Stimulated activated CD8-positive, alpha-beta memory T cell treated with anti-CD3 and anti-CD28 coated beads, Interleukin-15, amount 100 ng/mL, for 1 hour (primary cell): ENCODE measurements at places on chromosomes 1 and 21.

DNA sequence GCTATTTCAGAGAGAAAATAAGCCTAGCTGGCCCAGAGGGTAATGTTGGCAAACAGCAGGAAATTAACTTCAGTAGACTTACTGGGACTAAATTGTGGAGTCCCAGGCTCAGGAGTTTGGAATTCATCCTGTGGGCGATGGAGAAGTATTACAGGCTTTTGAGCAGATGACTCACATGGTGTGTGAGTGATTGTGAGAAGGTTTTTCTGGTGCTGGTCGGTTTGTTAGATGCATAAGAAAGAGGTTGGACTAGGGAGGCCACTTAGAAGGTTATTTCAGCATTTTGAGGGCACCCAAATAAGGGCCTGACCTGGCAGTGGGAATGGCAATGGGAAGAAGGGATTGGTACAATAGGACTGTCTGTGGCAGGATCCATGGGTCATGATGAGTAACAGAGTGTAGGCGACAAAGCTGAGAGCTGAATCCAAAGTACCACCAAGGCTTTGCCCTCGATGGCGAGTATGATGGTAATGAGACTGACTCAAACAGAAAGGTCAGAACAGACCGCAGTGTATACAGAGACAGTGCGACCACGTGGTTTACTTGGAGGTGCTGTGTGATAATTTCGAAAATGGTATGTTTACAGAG lies 69.2 kb upstream of the KIF26B start:
- DNase-seq = no peak

DNA sequence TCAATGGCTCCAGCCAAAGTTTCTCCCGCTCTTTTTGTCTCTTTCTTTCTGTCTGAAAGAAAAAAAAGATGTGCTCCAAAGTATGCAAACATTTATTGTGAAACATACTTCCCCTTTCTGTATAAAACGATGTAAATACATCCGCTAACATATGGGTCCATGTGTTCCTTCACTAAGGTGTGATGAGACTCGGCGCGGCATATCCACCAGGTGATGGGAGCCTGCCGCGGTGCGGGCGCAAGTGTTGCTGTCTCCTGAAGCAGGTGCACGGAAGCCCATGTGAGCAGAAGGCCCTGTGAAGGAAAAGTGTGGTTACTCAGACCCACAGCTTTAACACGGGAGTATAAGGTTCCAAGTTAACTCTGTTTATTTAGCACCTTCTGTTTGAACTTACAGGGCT lies 466.6 kb upstream of the C1orf87 start:
- DNase-seq = no peak

DNA sequence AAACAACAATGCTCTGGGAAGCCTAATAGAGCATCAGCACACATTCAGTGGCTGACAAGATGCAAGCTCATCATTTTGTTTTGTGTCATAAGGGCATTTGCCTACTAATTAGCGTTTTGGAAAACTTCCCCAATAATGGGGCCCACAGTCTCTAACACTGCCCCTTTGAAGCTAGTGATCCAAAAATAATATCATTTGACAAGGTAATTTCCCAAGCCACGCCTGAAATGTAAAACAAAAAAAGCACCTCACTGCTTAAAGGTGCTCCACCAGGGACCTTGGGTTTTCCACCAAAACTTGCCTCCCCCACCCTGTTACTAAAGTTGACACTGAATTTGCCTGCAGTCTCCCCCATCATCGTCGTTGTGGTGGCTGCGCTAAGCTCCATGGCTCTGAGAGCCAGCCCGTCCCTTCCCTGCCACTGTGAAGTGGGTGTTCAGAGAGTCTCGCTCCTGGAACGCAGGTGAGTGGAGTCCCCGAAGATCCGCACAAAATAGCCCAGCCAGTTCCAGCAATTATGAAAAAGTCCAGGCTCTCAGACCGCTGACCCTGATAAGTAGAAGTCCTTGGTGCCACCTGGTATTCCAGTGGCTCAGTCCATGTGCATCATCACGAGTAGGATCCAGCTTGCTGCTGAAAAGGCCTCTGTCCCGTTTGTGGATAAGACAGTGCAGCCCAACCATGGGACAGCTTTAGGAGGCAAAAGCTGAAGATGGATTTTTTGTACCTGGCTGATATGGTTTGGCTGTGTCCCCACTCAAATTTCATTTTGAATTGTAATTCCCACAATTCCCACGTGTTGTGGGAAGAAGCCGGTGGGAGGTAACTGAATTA lies 52.2 kb downstream of the RAB3GAP2 start:
- no peak for DNase-seq

DNA sequence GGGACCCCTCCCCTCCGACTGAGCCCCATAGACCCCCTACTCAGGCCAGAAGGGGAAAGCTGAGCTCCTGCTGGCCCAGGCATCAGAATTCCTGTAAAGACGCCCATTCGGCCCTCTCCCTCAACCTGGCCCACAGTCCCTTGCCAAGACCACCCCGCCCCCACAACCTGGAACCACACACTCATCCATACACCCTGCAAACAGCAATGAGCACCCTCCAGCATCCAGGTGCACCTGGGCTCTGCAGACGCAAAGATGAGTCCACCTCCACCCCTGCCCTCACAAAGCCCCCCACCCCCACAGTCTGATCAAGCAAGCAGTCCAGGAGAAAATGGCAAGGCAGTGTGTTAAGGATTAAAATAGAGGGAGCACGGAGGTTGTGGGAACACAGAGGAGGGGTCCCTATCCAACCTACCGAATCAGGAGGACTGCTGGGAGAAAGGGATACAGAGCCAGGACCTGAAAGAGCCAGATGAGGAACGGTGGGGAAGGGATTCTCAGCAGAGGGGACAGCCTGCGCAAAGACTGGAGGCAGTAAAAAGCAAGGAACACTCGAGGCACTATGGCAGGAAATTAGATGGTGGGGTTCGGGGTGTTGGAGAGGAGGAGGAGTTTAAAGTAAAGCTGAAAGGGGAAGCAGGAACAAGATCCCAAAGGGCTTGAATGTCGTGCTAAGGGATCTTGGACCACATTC lies 67.3 kb upstream of the LAPTM5 start:
- DNase-seq = no peak

DNA sequence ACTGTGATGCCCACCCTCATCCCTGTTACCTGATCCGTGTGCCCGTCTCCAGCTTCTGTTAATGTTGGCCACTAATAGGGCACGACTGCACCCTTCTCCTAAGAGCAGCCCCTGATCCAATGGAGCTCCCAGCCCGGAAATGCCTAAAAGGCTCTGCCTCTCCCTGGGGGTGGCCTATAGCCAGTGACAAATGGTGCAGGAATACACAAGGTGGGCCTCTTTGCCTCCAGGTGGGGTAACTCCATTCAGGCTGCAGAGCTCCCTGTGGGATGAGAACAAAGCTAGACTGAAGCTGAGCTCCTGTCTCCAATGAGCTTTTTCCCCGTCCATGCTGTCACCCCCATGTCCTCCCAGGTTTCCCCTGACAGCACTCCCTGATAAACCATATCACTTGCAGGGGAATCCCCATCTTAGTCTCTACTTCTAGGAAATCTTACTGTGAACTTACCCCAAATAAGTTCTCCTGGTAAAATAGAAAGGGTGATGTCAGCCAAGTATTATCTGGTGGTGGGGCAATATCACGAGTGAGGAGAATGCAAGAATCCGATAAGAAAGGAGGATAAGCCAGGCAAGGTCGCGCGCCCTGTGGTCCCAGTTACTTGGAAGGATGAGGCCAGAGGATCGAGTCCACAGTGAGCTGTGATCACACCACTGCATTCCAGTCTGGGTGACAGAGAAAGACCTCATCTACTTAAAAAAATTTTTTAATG lies 18.6 kb downstream of the S100A7A start:
- DNase-seq = no peak

GRCh38 chr21:15722591-15723324 lies 7.0 kb upstream of the USP25 start:
- DNase-seq = no peak

DNA sequence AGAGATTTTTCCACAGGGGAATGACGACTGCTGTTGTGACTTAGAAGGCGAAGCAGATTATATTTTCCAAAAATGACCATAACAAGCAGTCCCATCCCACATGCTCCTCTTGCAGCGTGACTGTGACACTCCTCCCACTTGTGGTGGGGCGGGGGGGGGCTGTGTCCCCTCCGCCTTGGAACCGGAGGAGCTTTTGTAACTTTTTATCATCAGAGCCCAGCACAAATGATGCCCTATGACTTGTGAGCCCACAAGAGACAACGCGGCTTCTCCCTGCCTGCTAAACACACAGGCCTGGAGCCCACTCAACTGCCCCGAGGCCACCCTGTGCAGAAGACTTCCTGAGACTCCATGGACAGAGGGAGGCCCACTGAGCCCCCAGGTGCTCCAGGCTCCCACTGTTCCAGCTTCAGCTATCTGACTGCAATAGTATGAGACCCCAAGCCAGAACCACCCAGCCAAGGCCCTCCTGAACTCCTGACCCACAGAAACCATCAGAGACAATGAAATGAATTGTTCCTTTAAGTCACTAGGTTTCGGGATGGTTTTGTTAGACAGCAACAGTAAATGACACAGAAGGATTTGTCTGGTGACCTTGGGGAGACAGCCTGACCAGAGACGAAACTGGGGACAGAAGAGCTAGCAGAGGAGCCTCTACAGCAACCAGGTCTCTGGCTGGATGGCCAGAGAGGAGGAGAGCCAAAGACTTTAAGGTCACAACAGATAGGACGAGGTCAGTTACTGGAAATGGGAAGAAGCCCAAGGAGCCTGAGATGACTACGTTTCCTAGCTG lies 58.8 kb downstream of the CAPZB start:
- DNase-seq = no peak

GRCh38 chr1:43422995-43423671 lies 30.6 kb downstream of the HYI start:
- no peak for DNase-seq

DNA sequence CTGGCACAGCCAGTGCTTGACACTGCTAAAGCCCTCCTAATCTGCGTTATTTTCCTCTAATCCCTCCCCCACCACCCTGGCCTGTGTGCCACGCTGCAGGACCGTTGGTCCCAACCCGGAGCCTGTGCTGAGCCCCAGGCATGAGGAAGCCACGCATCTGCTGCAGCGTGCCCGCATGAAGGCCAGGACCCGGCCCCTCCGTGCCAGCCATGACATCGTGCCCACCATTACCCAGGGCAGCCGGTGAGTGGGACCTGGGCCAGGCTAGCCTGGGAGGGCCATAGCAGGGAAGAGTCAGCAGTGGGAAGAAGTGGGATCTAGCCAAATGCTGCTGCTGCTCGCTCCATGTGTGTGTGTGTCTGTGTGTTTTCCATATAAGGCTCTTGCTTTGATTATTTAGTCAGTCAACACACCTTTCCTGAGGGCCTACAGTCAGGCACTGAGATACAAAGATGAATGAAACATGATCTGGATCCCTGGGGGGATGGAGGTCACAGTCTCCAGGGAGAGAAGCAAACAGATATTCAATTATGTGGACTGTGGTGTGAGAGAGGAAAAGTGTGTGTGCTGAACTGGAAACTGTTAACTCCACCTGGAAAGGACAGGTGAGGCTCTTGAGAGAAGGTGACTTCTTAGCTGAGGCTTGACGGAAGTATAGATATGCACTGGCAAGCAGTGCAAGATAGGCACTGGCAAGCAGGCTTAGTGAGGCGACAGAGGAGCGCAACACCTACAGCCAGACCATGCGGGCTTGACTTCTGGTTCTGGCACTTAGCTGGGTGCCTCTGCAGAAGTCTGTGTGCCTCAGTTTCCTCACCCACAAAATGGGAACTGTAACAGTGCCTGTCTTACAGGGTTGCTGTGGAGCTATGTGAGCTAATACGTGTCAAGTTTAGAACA lies 15.9 kb downstream of the KIAA1614 start:
- no peak for DNase-seq

DNA sequence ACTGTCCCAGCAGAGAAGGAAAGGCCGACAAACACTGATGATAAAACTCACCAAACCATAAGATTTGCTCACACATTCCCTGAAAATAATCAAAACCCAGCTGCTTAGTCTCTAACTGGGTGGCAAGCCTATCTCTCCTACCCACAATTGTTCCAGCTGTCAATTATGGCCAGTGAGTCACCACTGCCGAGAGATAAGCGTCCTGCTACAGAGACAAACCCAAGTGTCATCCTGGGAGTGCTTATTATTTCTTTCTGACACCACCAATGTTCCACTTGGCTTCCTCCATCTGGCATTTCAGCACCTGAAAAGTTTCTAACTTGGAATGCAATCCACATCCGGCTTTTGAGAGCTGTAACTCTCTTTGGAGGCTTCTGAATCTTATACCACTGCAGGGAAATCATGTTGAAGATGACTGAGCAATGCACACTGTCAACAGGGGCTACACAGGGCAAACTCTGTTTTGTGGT lies 51.5 kb upstream of the VAV3 start:
- DNase-seq = no peak

DNA sequence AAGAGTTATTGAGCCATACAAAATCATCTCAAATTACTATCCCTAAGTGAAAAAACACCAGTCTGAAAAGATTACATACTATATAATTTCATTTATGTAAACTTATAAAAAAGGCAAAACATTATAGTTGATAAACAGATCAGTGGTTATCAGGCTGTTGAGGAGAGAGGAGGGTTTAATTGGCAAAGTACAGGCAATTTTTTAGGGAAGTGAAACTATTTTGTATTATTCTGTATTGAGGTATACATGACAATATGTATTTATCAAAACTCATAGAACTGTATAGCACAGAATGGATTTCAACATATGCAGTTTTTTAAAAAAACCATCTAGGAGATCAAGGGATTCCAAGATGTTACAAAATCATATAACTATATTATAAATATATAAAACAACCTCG lies 403.7 kb downstream of the LTN1 start:
- no peak for DNase-seq

GRCh38 chr1:217027403-217028080 lies 304.3 kb upstream of the ESRRG start:
- DNase-seq = no peak

- no peak for DNase-seq
These were observed 5.8 kb upstream of the MAP3K7CL start for GRCh38 chr21:29124645-29125044.
